ENCODE measurements at places on chromosomes 7 and 10.

DNA sequence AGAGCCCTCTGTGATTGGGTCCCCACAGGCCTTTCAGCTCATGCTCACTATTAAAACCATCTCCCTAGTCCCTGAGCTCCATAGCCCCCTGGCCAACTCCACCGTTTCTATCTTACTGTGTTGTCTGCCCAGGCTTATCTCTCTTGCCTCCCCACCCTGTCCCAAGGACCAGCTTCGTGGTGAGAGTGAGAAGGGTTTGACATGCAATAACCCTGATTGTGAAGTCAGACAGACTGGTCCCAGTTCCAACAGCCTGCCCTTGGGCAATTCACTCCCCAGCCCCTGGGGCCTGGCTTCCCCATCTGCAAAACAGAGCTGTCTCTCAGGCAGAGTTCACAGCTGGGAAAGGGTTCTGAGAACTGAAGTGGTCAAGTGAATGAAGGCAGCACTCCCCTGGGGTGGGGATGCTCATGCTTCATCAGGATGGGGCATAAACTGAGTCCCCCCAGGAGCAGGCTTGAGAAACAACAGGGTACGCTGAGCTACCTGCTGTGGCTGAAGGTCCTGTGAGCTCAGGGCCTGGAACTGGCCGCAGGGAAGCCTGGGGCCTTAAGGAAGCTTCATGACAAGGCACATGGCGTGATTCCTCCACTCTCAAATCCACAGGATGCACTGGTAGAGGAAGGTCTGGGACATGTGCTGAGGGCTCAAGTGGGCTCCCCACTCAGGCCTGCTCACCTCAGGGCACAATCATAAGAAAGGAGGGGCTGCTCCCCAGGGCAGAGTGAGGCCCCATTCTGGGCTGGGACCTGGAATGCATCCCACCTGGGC lies 1.8 kb upstream of the PPIF start:
- DNase-seq: no peak

- peak; percentile 96 for DNase-seq
Observed at GRCh38 chr10:43407576-43408330, 1.2 kb downstream of the HNRNPF start.

DNA sequence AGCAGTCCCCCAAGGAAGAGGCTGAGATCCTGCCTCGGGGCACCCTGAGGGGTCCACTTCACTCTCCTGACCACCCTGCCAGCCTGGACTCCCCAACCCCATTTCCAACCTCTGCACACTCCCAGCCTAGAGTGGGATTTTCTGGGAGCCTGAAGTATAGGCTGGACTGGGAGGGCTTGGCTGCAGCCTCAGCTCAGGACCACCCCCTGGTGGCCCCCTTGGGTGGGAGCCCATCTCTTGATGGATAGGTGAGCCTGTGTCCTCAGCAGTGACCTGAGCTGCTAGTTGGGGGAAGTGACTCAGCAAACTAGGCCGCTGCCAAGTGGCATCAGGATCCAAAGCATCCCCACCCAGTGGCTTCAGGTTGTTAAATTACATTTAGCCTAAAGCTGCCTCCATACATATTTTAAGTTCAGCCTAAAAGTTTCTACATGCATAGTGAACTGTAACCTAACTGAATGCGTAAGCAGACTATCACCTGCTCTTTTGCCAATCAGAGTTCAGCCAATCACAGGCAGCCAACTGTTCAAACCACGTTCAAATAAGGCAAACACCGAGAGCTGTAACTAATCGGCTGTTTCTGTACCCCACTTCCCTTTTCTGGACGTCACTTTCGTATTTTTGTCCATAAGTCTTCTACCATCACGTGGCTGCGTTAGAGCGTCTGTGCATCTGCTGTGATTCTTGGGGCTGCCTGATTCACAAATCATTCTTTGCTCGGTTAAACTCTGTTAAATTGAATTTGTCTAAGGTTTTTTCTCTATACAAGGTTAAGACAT lies 144.0 kb downstream of the PLPP4 start:
- no peak for DNase-seq

DNA sequence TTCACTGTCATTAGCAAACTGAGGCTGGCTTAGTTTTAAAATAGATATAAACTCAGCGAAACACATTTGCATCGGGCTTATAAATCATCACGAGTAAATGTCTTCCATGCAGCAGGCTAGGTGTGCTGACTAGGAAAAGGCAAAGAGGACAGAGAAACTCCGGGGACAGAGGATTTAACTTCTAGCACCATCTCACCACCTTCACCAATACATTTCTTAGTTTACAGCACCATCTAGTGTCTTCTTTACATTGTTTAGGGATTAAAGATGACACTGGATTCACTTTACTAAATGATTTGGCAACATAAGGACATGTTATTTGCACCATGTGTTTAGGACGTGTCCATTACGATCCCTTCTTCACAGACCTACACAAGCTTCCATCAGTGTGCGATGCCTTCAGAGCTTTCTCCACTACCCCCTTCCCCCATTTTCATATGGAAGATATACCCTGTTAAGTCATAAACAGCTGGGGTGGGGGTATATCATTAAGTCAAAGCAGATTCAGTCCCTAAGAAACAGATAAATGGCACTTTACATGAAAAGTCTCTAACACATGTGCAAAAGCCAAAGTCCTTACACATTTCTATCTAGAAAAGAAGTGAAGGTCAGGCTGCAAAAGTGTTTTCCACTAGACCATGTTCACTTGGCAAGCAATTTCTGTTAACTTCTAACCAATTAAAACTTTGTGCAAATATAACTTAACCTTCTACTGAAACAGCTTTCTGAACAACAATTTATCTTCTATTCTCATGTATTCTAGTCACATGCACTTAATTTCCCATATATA lies 103.3 kb downstream of the GRB10 start:
- DNase-seq: no peak

DNA sequence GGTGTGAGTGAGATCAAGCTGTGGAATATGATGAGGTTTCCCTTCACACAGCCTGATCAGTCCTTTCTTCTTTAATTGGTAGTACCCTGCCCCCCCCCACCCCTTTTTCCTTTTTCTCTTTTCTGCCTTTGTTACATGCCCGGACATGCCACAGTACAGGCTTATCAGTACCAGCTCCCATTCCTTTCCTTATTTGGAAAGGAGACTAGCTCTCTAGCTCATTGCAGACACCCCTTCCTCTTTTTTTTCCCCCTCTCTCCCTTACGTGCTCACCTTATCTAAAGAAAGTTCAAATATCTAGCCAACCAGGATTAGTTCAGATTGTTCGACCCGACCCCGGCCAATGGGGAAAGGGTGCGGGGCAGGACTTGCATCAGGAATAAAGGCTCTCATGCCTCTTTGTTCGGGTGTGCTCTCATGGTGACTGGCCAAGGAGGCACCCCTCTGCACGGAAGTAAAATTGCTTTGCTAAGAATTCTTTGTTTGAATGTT lies 230.4 kb downstream of the ACTR3B start:
- DNase-seq: no peak

DNA sequence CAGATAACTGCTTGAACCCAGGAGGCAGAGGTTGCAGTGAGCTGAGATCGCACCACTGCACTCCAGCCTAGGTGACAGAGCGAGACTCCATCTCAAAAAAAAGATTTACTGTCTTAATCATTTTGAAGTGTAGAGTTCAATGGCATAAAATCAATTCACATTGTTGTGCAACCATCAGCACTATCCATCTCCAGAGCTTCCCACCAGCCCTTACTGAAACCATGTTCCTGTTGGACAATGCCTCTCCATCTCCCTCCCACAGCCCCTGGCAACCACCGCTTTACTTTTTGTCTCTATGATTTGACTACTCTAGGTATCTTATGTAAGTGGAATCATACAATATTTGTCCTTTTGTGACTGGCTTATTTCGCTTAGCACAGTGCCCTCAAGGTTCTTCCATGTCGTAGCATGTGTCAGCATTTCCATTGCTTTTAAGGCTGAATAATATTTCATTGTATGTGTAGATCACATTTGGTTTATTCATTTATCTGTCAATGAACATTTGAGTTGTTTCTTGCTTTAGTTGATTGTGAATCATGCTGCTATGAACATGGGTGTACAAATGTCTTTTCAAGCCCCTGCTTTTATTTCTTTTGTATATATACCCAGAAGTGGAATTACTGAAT lies 33.1 kb downstream of the NACAD start:
- no peak for DNase-seq

DNA sequence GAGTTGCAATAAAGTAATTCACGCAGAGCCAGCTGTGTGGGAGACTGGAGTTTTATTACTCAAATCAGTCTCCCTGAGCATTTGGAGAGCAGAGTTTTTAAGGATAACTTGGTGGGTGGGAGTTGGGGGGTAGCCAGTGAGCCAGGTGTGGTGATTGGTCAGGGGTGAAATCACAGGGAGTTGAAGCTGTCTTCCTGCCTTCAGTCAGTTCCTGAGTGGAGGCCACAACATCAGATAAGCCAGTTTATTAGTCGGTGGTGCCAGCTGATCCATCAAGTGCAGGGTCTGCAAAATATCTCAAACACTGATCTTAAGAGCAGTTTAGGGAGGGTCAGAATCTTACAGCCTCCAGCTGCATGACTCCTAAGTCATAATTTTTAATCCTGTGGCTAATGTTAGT lies 3.3 kb upstream of the CYP51A1 start:
- DNase-seq: no peak

- peak; percentile 92 for DNase-seq
Observed at GRCh38 chr10:6144406-6145165, 55.8 kb downstream of the RBM17 start.

DNA sequence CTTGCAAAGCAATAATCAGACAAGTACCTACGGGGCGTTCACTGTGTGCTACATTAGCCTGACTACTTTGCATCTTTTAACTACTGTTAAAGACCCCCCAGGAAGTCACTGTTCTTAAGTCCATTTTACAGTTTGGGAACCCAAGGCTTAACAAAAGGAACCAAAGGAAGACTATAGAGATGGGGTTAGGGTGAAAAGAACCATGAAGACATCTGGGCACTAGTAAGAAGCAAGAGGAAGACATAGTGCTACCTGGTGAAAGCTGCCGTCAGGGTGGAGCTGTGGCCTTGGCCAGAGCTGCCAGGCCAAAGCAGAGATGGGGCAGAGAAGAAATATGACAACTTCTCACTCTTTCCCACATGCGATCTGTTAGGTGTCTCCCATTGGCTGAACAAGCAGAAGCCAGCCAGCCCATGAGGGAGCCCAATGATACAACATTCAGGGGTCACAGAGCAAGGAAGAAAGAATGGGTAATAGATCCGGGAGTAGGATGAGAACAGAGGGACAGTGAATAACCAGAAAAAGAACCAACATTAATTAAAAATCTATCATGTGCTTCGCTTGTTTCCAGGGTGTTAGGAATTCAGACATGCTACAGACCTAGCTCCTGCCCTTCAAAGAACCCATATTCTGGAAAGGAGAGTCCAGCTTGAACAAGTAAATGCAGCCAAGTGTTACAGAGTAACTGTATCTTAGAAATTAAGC lies 85.4 kb downstream of the ARID5B start:
- no peak for DNase-seq

DNA sequence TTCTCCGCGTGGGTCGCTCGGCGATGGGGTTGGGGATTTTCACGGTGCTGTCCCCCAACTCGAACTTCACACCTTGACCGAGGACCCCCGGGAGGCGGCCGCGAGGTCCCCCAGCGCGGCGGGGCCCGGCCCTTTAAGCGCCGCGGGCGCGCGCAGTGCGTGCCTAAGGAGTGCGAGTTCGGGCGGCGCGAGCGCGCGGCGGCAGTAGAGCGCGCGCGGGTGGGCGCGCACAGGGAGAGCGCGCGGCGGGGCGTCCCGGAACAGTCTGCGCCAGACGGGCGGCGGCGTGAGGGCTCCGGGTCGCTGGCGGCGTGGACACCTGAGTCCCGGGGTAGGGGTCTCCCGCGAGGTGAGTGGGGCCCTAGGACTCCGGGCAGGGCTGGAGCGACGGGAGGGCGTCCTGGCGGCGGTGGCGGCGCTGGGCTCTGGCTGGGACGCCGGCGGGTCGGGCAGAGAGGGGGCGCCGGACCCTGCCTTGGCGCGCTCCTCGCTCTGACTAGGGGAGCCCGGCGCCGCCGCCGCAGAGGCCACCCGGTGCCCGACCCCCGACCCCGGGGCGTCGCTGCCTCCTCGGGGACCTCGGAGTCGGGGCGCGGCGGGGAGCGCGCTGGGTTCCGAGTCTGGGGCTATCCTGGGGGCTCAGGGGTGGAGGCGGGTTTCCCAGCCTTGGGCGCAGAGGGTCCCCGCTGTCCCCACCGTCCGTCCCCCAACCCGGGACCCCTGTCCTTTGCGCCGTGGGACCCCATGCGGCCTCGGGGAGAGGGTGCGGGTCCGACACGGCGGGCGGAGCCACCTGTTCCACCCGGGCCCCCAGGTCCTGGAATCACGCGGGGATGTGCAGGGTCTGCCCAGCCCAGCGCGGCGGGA lies at the start of gene PROSER2:
TSS of gene PROSER2 (plus strand) at position 235 of the 867 bp plus-strand sequence. CDS start 28,722 bp downstream, outside the sequence.
- DNase-seq: no peak

DNA sequence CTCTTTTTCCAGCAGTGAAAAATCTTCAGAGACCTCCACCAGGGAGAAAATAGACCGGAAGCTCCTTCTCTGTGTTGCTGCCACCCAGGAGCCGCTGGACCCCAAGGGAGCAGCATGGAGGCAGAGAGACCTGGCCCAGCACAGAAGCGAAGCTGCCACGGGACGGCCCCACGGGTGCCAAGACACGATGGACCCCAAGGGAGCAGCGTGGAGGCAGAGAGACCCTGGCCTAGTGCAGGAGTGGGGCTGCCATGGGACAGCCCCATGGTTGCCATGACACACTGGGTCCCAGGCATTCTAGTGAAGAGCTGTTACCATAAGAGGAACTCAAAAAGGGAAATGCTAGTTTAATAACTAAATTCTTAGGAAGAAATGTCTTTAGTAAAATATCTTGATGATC lies 186.3 kb downstream of the PTPRN2 start:
- DNase-seq: no peak

DNA sequence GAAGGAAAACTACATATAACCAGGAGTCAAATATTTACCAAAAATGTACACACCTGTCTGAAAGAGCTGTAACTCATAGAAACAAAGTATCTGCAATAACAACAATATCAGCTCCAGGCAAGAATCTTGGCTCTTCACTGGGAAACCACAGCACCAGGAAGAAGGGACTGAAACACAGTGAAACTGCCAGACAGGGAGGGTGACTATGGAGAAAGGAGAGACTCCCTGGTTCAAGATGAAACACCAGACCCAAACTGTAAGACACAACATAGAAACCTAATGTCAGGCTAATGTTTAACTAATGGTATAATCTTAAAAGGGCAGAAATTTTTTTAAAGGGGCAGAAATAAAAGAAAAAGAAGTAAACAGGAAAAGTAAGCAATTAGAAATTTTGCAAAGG lies 11.5 kb upstream of the TAS2R39 start:
- no peak for DNase-seq

GRCh38 chr7:126716321-126716720 lies 536.4 kb downstream of the GRM8 start:
- DNase-seq: no peak

GRCh38 chr10:132685921-132686680 lies 99.8 kb downstream of the NKX6-2 start:
- DNase-seq: no peak

DNA sequence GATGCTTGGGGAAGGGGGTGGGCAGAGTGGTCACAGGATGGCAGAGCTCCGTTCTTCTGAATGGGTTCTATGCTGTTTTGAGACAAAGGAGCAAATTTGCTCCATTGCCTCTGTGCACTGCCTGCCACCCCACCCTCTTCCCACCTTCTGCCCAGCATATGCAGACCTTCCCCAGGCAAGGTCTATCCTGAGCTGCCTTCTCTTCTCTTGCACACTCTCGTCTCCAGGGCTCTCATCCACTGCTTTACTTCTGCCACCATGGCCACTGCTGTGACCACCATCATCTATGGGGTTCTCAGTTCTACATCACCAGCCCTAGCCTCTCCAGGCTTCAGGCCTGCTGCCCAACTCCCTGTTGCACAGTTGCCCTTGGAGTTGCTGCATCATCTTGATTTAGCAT lies 230.4 kb downstream of the TMEM178B start:
- DNase-seq: no peak

All from right atrium auricular region (tissue), 2 donors.